ENCODE measurements at places on chromosomes 16 and 17.

DNA sequence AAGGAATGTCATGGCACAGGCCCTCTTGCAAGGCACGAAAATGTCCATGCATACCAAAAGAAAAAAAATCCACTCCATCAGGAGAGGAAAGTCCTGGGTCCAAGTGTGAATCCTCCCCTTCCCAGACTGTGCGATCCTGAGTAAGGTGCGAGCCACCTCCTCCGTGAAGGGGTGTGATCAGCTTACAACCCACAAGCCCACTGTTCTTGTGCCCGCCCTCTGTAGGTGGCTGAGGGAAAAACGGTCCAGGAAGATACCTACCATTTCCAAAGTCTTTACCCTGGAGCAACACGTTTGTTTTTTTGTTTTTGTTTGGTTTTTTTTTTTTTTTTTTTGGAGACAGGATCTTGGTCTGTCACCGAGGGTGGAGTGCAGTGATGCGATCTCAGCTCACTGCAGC, 116.5 kb downstream of the ZNF423 start:
- no peak for DNase-seq

- no peak for DNase-seq
These were observed 593.8 kb downstream of the MAF start for GRCh38 chr16:79006765-79007164.

DNA sequence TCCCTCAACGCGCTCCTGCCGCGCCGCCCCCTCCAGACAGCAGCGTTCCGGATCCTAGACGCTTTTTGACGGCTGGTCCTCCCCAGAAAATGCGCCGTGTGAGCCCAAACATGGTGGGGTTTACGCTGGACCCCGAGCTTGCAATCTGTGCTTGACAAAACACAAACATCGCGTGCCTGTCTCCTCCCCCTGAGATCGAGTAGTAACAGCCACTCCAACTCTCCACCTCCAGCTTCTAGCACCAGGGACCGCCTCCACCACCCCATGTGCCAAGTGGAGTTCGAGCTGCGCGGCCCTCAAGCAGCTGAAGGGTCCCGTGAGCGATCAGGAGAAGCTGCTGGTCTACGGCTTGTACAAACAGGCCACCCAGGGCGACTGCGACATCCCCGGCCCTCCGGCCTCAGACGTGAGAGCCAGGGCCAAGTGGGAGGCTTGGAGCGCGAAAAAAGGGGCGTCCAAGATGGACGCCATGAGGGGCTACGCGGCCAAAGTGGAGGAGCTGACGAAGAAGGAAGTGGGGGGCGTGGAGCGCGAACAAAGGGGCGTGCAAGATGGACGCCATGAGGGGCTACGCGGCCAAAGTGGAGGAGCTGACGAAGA, 656 bp upstream of the GEMIN4 start:
- no peak for DNase-seq

DNA sequence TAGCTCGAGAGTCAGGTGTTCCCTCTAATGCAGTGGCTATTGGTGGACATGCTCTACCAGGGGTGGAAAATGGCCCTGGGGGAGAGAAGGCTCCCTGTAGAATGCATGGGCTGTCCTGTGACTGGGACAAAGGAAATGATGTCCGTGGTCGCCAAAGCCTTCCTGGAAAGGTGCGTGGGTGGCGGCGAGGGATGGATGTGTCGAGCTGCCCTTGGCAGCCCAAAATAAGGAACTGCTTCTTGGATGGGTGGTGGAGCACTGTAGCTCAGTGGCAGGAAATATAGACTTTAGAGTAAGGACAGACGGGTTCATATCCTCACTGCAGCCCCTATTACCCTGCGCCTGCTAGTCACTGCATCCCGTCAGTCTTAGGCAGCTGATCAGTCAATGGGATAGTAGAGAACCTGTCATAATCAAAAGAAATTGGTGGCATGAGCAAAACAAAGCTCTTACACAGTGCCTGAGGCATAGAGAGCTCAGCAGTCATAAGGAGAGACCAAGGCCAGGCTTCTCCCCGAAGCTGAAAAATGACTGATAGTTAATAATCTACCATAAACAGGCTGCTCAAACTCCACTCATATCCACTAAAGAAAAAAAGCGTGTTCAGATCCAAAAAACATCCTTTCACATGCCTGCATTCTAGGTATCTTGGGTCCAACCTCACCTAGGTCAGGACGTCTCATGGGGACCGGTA, 123.5 kb upstream of the PLCG2 start:
- DNase-seq = no peak

DNA sequence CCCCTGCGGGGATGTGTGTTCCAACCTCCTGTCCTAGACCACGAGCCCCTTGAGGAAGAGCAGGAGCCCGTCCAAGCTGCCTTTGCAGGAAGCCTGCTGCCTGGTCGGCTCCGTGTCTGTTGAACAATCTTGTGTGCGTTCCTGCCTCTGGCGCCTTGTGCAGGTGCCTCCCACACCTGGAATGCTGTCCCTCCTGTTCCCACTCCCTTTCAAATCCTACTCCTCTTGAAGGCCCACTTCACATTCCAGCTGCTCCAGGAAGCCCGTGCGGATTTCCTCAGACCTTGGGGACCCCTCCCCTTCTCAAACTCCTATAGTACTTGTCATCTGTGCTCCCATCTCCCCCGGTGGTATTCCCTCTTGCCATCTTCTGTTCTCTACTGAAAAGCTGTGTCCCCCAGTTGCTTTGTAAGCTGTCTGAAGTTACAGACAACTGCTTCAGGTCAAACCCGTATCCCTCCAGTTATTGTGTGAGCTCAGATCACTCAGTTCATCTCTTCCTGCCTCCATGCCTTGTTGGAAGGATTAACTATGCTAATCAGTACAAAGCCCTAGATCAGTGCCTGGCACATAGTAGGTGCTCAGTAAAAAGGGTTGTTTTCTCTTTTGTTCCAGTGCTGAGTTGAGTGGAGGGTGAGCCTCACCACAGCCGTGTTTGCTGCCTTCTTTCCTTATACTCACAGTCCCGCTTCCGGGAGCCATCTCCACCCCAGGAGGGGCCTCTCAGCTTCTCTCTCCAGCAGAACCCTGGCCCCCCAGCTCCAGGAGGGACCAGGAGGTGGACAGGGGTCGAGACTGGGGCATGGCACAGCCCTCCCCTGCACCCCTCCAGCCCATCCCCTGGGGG, 241.8 kb upstream of the CIBAR2 start:
- DNase-seq = no peak

DNA sequence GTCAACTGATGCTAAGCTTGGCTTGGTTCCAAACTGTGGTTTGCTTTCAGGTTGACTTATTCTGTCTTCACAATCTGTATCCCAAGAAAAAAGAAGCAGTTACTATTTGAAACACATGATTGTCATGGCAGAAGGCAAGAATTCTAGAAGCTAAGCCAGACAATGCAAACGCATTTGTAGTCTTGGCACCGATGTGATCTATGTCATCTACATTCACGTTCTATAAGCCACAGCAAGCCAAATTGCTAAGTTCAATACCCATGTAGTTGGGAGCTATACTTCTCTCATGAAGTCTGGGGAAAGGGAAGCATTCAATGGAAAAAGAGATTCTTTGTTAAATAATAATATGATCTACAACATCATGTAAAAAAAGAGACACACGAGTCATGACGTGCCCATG, 18.3 kb upstream of the KIF2B start:
- no peak for DNase-seq

- no peak for DNase-seq
These were observed 92.6 kb downstream of the KANSL1 start for GRCh38 chr17:46100590-46100989.
